ENCODE measurements at places on chromosomes 7 and 10. TPM values are rescaled to one million over a fixed set of nuclear protein-coding genes. Genes with fewer than 3 reads are reported as not detected.

The ACTL6B gene
- total RNA-seq: 107 TPM

The VSTM2A gene
- 63.2 TPM for total RNA-seq

The BET1 gene
- total RNA-seq: 20.0 TPM

The ITIH2 gene
- 2.8 TPM for total RNA-seq

The LAMB1 gene
- 55.7 TPM for total RNA-seq

The SPDYE2 gene
- total RNA-seq: not detected

The PLAC9 gene
- total RNA-seq: 1.3 TPM

The CPA1 gene
- total RNA-seq: not detected

The RPEL1 gene
- total RNA-seq: not detected

The CALCR gene
- total RNA-seq: not detected

The RAPGEF5 gene
- 77.0 TPM for total RNA-seq

The SNCG gene
- 2.8 TPM for total RNA-seq

The COL17A1 gene
- total RNA-seq: not detected

The NPC1L1 gene
- total RNA-seq: not detected

The LMOD2 gene
- not detected for total RNA-seq

The SPDYE9 gene
- total RNA-seq: not detected

The TMEM72 gene
- total RNA-seq: not detected

The MSS51 gene
- total RNA-seq: 6.9 TPM

The HOXA1 gene
- total RNA-seq: not detected

The IQUB gene
- total RNA-seq: 3.8 TPM

The UBN2 gene
- 52.9 TPM for total RNA-seq

The GBF1 gene
- 35.4 TPM for total RNA-seq

The PRLHR gene
- 3.8 TPM for total RNA-seq

The ARL4A gene
- 47.9 TPM for total RNA-seq
